ENCODE measurements at places on chromosomes 6 and 20.

DNA sequence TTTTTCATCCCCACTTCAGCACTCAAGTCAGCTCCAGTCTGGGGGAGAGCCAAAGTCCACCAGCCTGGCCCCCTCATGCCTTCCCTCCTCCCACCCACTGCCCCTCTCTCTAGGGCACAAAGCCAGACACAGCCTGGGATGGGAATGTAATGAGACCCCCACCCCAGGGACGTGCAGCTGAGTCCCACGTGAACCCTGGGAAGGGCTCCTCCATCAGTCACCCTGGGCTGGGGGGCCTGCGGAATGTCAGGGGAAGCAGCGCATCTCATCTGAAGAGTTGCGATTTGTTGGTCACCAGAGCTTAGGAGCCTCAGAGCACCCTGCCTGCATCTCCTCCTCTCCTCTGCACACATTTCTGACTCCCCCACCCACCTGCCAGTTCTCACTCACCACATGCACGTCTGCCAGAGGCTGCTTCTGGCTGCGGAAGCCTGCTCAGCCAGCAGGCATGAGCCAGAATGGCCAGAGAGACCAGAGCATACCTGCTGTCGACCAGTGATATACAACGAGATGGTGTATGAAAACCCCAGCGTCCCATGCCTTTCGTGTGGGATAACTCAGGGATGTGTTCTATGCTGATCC is 167.1 kb upstream of the TOP1 start:
- DNase-seq: no peak

DNA sequence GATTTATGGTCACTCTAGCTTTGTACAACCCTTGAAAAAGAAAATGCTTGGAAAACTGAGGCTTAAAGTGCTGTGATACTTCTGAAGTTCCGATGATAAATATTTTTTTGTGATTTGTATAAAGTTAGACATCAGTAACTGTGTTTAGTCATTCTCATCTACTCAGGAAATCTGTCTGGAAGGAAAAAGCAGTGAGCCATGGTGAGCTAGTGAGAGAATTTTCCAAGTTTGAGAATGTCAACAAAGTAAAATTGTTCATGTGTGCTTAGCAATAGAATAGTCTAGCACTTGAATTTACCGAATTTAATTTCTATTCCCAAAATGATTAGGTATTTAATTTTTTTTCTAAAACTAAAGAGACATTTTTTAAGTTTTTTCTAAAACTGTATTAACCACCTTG is 41.3 kb upstream of the PLCB4 start:
- DNase-seq: no peak

GRCh38 chr6:90388395-90388794 is 91.8 kb upstream of the BACH2 start:
- DNase-seq: no peak

DNA sequence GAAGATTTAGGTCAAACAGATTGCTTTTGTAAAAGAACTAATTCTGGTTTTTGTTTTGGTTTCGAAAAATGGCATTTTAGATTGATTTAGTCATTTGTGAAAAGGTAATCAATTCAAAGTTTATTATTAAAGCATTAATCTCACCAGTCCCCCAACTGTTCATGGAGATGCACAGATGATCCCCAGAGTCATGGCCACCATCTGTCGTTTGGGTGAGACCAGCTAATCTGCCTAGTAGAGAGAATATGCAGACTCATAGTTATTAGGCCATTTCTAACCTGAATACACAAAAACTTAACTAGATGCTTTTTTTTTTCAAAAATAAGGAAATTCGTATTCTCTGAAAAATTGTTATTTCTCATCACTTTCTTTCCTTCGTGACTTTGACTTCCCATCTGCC is 58.1 kb downstream of the C6orf58 start:
- DNase-seq: no peak

DNA sequence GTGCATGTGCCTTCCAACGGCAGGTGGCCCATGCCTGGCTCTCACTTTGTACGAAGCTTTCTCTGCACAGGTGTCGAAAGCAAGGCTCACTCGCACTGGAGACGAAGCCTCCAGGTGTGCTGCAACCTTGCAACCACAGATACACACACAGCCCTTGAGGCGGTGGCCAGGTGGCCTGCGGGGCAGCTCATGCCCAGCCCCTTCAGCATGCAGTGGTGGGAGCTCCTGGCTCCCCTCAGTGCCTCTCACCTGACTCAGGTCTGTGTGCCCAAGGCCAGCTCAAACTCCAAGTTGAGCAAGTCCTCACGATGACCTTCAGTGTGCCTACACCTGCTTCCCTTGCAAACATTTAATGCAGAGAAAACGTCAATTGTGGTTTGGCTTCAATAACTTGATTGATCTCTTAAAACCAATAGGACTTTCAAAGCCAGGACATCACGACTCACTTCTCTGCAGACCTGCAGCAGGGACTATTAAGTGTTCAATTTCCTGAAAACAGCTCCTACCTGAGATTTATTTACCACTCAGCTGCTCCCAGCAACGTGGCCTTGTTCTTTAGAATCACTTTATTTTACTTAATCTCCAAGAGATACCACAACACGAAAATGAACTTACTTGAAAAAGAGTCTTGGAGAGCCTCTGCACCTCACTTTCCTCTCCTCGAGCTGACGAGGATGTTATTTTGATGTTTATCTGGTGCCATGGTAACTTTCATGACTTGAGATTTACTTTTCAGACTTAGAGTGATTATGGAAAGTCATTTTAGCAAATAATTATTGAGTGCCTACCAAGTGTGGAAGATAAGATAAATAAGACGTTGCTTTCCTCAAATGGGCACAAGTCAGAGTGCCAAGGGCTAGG is 86.3 kb downstream of the SLC22A23 start:
- DNase-seq: no peak

GRCh38 chr6:157516319-157517026 is 135.5 kb downstream of the ZDHHC14 start:
- DNase-seq: no peak

- no peak for DNase-seq
Observed at GRCh38 chr6:135261872-135262725, 81.0 kb downstream of the MYB start.

DNA sequence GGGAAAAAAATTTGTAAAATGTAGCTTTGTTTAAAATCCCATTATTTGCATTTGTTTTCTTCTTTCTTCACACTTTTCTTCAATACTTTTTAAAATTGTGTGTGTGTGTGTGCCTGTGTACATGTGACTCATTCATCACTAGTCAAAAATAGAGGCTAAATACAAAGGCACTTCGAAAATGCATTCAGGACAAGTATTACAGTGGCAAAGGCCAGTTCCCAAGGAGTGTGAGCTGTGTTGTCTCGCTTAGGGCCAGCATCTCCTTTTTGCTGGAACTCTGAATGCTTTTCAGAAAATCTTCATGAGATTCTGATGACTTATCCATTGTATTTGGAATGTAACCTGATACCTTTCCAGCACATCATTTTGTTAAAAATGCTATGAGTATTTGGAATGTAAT is 288.5 kb upstream of the CNR1 start:
- no peak for DNase-seq

DNA sequence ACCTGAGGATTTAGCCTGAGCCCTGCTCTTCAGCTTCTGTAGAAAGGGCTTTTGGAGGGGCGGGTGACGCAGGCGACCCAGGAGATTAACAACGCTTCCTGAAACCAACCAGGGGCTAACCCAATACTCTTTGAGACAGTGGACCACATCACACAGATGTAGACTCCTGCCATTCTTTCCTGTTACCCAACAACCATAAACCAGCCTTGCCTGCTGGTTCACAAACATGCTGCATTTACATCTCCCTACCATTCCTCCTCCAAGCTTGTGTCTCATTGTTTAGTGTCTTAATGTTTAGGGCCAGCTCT is 28.3 kb downstream of the PPP1R16B start:
- no peak for DNase-seq

- DNase-seq: no peak
Observed at GRCh38 chr6:125111219-125111983, 42.2 kb upstream of the TPD52L1 start.

DNA sequence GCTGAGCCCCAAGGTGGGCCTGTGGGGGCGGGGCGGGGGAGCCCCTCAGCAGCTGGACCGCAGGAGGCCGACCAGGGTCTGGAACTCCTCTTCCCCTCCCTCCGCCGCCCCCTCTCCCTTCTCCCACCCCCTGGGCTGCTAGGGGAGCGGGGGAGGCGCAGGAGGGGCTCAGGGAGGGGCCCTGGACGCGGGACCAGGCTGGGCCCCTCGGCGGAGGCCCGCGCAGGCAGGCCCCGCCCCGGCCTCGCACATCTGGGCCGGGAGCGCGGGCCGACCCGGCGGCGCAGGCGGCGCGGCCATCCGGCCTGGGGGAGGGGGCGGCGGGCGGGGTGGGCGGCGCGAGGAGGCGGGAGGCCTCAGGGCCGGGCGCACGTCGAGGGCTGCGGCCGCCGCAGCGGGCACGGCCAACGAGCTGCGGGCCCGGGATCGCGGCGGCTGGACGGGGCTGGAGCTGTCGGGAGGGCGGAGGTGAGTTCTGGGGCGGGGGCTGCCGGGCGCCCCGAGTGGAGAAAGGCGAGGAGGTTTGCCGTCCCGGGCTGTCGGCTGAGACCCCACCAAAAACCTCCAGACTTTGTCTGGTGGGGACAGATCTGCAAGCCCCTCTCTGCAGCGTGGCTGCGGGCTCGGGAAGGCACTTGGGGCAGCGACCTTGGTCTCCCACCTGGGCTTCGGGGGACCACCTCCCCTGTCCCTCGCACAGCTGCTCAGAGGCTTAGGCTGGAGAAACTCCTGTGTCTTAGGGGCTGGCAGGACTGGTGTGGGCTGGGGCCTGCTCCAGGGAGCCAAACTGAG is at the start of gene HSPA12B:
HSPA12B (plus strand) TSS at position 359 of the 792 bp plus-strand sequence. CDS start 5,990 bp downstream, outside the sequence.
- DNase-seq: no peak

DNA sequence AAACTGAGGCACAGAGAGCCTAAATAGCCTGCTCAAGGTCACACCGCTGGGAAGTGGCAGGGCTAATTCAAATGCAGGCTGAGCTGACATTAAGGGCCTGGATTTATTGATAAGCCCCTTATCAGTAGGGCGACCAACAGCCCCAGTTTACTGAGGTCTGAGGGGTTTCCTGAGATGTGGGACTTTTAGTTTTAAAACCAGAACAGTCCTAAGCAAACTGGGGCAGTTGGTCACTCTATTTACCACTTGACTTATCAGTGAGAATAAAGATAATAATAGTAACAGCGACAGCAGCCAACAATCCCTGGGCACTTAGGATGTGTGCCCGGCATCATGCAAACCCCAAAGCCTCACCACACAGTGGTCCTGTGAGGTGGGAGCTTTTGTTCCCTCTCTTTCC is 27.6 kb downstream of the PREX1 start:
- DNase-seq: no peak

GRCh38 chr20:2080532-2081224 is 20.9 kb upstream of the STK35 start:
- no peak for DNase-seq

DNA sequence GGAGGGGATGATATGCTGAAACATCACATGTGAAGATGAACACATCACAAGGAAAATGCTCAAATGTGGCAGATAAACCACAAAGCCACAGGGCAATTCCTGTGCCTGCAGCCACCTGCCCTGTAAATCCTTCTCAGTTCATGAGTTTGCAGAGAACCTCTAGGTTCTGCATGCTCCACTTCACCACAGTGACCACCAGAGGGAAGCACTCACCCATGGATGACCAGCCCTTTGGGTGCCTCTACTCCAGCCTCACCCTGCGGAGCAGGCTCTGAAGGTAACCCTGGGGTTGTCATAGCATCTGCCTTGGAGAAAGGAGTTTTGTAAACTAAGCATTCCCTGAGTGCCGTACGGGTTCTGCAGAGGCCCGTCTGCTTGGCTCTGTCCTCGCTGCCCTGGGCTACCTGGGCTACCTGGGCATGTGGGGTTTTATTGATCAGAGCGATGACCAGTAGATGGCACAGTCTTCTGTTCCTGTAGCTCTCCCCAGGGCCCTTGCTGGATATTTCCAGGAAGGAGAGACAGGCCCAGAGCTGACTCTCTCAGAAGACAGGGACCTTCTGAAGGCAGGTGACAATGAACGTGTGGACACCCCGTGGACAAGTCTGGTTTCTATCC is 31.7 kb upstream of the CST1 start:
- DNase-seq: peak; percentile 4

GRCh38 chr6:63858691-63859090 is 223.1 kb downstream of the PHF3 start:
- DNase-seq: no peak

GRCh38 chr6:118542184-118542952 is 5.7 kb upstream of the PLN start:
- no peak for DNase-seq

DNA sequence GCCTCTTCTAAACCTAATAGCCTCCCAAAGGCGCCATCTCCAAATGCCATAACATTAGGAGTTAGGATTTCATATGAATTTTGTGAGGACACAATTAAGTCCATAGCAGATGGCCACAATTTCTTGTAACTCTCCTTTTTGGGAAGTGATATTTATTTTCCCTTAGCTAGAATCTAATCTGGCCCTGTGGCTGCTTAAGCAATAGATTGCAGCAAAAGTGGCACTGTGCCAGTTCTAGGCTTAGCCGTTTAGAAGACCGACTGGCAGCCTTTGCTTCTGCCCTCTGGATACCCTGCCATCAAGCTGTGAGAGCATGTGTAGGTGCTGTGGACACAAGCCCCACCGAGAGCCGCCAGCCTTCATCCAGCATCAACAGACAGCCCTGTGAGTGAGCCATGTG is 15.9 kb upstream of the ADGB start:
- DNase-seq: no peak

DNA sequence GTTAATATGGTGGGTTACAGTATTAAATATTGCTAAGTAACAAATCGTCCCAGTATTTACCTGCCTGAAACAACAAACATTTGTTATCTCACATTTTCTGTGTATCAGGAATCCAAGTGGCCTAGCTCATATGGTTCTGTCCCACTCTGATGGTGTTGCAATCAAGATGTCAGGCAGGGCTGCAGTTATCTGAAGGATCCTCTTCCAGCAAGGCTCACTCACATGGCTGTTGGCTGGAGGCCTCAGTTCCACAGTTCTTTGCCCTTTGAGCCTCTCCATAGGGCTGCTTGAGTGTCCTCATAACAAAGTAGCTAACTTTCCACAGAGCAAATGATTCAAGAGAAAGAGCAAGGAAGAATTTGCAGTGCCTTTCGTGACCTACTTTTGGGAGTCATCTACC is 17.7 kb downstream of the RAB22A start:
- no peak for DNase-seq

- DNase-seq: no peak
Observed at GRCh38 chr6:143074101-143074500, 13.4 kb downstream of the AIG1 start.

- DNase-seq: no peak
Observed at GRCh38 chr20:2794202-2794748, 6.2 kb downstream of the CPXM1 start.

All from stimulated activated CD4-positive, alpha-beta T cell treated with anti-CD3 and anti-CD28 coated beads, Interleukin-12 subunit alpha, Interleukin-12 subunit beta, amount 100 ng/mL, for 24 hours (primary cell).